ENCODE measurements at places on chromosomes 4 and X.

DNA sequence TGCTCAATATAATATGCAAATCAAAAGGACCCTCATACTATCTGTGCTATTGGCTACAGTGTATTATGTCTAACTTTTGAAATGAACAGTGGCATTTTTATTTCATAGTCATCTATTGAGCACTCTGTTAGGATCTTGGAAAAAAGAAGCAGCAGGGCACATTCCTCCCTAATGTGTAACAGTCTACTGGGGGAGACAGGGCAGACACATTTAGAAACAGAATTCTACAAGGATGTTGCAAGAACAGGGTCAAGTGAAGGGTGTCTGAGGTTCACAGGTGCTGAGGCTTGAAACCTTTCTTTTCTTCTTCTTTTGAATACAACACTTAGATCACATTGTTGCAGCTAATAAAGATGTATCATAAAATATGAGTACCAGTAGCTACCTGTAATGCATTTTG, 129.7 kb upstream of the SLC4A4 start:
- DNase-seq: no peak

DNA sequence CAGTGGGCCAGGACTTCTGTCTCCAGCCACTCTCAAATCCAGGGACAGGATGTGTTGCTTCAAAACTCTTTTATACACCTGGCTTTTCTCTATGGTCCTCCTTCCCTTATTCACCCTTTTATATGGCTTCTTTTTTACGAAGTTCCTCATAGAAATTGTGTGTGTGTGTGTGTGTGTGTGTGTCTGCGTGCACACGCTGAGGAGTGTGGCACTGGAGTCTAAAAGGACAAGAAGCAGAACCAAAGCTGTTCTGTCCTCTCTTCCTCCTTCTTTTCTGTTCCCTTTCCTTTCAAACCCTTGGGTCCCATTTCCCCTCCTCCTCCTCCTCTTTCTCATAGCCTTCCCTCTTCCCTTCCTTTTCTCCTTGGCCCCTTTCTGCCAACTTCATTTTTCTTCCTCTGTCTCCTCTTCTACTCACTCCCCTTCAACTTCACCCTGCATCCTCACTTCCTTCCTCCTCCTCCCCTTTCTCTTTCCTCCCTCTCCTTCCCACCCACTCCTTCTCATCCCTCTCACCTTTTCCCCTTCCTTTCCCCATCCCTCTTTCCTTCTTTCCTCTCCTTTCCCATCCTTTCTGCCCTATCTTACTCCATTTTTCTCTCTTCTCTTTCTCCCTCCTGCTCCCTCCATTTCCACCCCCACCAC, 360.5 kb downstream of the MID1IP1 start:
- no peak for DNase-seq

DNA sequence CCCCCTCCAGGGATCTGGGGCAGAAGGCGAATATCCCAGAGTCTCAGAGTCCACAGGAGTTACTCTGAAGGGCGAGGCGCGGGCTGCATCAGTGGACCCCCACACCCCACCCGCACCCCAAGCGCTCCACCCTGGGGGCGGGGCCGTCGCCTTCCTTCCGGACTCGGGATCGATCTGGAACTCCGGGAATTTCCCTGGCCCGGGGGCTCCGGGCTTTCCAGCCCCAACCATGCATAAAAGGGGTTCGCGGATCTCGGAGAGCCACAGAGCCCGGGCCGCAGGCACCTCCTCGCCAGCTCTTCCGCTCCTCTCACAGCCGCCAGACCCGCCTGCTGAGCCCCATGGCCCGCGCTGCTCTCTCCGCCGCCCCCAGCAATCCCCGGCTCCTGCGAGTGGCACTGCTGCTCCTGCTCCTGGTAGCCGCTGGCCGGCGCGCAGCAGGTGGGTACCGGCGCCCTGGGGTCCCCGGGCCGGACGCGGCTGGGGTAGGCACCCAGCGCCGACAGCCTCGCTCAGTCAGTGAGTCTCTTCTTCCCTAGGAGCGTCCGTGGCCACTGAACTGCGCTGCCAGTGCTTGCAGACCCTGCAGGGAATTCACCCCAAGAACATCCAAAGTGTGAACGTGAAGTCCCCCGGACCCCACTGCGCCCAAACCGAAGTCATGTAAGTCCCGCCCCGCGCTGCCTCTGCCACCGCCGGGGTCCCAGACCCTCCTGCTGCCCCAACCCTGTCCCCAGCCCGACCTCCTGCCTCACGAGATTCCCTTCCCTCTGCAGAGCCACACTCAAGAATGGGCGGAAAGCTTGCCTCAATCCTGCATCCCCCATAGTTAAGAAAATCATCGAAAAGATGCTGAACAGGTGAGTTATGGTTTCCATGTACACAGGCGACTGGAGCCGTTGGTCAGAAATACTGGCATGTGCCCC, at the start of gene CXCL1:
Gene CXCL1, plus strand, starts transcription at position 264 of the 926 bp plus-strand sequence. Its CDS starts 78 bp downstream, at position 342.
- peak; percentile 32 for DNase-seq

GRCh38 chr4:121050300-121050699, 22.0 kb downstream of the NDNF start:
- DNase-seq: peak; percentile 70

- no peak for DNase-seq
Observed at GRCh38 chr4:48960988-48961635, 25.0 kb upstream of the CWH43 start.

DNA sequence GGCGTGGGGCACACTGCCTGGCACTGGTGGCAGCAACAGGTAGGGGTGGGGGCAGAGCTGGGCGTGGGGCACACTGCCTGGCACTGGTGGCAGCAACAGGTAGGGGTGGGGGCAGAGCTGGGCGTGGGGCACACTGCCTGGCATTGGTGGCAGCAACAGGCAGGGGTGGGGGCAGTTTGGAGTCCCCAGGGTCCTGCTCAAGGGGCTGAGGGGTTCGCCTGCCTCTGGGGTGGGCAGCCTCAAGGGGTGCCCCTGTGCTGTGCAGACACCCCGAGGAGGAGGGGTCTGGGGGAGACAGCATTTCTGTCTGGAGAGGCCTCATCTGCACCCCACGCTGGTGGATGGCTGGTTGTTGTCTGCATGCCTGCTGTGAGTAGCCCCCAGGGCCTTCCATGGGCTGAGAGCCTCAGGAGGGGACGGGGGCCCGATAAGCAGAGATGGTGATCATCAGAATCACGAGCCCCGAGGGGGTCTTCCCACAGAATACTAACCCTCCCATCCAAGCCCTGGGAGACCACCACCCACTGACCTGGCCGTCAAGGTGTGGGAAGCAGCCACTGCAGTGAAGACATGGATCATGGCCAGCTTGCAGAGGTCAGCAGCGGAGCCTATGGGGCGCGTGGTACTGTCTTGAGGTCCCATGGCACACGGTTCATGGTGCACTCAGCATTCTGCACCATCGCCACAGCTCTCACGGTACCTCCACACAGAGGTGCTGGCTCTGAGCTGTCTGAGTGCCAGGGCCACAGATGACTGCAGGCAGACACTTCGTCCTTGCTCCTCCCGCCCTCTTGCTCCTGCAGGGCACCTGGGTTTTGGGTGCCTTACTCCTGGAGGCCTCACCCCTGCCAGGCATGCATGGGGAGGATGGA, 21.5 kb downstream of the NAT8L start:
- no peak for DNase-seq

DNA sequence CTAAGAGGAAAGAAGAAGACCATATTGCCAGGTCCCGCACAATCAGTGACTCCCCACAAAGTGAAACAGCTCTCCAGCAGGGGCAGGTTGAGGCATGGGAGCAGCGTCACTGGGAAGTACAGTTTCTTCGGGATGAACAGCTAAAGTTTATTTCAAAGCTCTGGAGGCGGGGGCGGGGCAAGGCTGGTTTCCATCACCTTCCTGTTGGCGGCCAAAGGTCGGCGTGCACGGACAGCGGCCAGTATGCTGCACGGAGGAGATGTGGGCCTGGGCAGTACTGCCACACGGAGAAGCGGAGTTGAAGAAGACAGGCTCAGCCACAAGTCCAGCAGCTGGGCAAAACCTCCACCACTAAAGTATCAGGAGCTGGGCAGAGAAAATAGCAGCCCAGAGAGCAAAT, 951 bp upstream of the ZNF518B start:
- DNase-seq: no peak

DNA sequence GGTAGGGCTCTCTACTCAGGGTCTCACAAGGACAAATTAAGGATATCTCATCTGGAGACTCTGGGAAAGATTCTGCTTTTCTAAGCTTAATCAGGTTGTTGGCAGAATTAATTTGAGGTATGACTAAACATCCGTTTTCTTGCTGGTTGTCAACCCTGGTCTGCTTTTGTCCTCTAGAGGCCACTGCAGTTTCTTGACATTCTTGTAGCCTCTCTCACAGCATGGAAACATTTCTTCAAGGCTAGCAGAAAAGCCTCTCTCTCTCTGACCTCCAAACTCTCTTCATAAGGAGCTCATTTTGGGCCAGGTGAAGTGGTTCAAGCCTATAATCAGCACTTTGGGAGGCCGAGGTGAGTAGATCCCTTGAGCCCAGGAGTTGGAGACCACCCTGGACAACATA, 749.5 kb upstream of the PCDH7 start:
- DNase-seq: peak; percentile 10

GRCh38 chr4:13521047-13521446, 23.3 kb downstream of the NKX3-2 start:
- no peak for DNase-seq

DNA sequence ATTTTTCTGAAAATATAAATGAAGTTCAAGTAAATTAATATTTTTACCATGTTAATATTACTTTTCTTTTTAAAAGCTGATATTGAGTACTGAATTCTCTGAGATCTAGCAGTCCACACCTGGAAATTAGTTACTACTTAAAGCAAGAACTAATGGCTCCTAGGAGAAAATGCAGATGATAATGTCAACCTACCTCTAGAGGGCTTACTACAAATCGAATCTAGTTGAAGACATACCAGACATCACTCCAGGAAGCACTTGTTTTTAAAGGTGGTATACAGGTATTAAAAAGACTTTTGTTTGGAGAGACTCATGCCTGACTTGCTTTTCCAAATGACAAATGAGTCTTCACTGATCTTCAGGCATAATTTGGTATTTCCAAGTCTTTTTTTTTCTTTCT, 516.4 kb upstream of the BOD1L1 start:
- no peak for DNase-seq

- no peak for DNase-seq
Observed at GRCh38 chr4:10762561-10762960, 78.0 kb upstream of the CLNK start.

- DNase-seq: no peak
Observed at GRCh38 chrX:107738272-107738671, 37.3 kb downstream of the TSC22D3 start.

- no peak for DNase-seq
Observed at GRCh38 chr4:172009446-172010230, 196.4 kb downstream of the GALNTL6 start.

GRCh38 chrX:40086569-40087335, 11.0 kb downstream of the BCOR start:
- DNase-seq: peak; percentile 95

- DNase-seq: no peak
Observed at GRCh38 chrX:39043838-39044550, 242.7 kb downstream of the MID1IP1 start.

GRCh38 chrX:153573984-153574383, 25.0 kb downstream of the CCNQ start:
- DNase-seq: no peak

- no peak for DNase-seq
Observed at GRCh38 chr4:145436796-145437195, 44.9 kb upstream of the SMAD1 start.

DNA sequence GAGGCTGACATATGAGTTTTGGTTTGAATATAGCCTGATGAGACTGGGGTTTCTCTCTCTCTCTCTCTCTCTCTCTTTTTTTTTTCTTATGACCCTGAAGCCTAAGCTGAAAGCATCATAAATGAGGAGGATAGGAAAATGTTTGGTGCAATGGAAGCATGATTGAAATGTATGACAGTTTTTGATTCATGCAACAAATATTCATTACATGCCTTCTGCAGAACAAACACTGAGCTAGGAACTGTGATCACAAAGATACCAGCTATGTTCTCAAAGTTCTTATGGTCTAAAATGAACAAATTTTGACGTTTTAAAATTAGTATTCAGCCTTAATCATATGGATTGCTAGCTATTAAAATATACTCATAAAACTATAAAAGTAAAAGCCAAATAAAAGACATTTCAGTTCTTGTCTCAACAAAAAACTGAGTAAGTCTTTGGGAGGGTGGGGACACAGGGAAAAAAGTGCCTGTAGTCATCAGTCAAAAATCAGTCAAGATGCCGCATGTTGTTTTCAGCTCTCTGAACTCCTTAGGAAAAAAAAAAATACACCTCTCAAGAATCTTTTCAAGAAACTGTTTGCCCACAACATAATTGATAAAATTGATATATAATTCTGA, 57.2 kb downstream of the NKX6-1 start:
- no peak for DNase-seq

- no peak for DNase-seq
Observed at GRCh38 chrX:111847491-111848133, 28.4 kb upstream of the TRPC5OS start.

GRCh38 chr4:89301902-89302301, 5.7 kb downstream of the GPRIN3 start:
- DNase-seq: no peak

GRCh38 chrX:39773923-39774773, 323.6 kb downstream of the BCOR start:
- no peak for DNase-seq

GRCh38 chr4:82469791-82470345, 39.5 kb downstream of the ENOPH1 start:
- peak; percentile 61 for DNase-seq

- DNase-seq: no peak
Observed at GRCh38 chrX:132802033-132802432, 156.4 kb downstream of the HS6ST2 start.

DNA sequence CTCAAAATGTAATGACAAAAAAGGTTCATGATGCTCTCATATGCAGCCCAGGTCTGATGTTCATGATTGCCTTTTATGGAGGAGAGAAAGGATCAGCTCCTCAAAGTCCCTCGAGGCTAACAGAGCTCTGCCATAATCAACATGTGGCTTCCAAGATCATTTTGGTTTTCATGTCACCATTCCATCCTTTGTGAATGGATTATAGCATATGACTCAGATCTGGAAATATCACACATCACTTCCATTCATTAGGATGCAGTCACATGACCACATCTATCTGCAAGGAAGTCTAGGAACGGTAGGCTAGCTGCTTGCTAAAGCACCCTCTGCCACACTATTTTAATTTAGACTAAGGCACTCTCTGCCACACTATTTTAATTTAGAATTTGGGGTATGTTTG, 77.6 kb downstream of the COX18 start:
- no peak for DNase-seq

GRCh38 chrX:114582698-114583395, 1.0 kb upstream of the HTR2C start:
- no peak for DNase-seq

DNA sequence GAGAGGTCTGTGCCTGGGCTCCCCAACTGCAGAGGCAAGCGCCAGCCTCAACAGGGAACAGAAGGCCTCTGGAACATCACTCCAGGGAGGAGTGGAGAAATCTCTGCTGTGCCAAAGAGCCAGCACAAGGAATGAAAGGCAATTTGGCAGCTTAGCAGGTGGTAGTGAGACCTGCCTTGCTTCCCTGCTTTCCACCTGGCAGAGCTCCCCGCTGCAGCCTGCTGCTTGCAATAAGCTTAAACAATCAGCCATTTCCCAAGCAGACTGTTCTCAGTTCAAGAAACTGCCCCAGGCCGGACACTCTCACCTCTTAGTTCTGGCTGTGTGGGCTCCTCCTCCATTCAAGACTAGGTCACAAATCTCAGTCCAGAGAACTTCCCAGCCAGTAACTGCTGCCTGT, 370.6 kb downstream of the MAGEB5 start:
- no peak for DNase-seq
